ENCODE measurements at places on chromosomes 1 and 21.

GRCh38 chr1:233614743-233615521 is 1.0 kb downstream of the KCNK1 start:
- DNase-seq: no peak

DNA sequence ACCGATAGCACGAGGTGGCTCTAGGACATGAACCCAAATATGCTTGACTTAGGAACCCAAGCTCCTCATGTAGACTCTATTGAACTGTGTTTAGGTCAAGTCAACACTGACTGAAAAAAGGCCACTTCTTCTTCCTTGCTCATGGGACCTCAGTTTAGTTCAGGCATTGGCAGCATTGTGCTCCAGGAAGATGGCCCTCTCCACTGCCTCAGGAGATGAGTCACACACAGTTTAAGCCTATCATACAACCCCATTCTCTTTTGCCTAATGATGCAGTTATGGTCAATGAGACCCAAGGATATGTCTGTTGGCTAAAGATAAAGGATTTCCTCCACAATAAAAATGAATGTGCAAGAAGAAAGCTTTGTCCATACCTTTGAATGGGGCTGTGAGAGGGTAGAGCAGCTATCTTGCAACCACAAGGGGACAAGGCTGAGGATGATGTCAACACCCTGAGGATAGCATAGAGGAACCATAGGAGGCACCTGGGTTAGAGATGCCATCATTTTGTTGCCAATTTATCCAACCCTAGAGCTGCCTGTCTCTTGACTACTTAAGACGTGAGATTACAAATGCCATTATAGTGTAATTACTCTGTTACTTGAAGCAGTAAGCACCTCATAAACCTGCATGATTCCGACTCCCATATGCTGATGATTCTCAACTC is 3.0 kb upstream of the TRIM63 start:
- DNase-seq: peak; percentile 48

- DNase-seq: no peak
Observed at GRCh38 chr1:169874229-169874628, 19.5 kb downstream of the SCYL3 start.

GRCh38 chr1:223609977-223610376 is 55.5 kb downstream of the CAPN8 start:
- no peak for DNase-seq

DNA sequence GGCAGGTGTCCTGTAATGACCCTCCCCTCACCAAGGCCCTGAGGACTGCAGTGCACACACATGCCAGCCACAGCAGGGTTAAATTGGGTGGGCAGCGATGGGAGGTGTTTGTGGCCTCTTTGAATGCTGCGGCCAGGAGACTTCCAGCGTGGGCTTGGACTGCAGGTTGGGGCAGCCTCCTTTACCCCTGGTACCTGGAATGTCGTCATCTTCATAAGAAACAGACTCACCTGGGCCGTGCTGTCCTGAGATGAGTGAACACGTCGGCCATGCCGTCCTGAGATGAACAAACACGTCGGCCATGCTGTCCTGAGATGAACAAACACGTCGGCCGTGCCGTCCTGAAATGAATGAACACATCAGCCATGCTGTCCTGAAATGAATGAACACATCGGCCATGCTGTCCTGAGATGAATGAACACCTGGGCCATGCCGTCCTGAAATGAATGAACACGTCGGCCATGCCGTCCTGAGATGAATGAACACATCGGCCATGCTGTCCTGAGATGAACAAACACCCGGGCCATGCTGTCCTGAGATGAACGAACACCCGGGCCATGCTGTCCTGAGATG is 50.1 kb upstream of the COL6A1 start:
- no peak for DNase-seq

- peak; percentile 64 for DNase-seq
Observed at GRCh38 chr1:117061986-117062415, 1.9 kb downstream of the TTF2 start.

DNA sequence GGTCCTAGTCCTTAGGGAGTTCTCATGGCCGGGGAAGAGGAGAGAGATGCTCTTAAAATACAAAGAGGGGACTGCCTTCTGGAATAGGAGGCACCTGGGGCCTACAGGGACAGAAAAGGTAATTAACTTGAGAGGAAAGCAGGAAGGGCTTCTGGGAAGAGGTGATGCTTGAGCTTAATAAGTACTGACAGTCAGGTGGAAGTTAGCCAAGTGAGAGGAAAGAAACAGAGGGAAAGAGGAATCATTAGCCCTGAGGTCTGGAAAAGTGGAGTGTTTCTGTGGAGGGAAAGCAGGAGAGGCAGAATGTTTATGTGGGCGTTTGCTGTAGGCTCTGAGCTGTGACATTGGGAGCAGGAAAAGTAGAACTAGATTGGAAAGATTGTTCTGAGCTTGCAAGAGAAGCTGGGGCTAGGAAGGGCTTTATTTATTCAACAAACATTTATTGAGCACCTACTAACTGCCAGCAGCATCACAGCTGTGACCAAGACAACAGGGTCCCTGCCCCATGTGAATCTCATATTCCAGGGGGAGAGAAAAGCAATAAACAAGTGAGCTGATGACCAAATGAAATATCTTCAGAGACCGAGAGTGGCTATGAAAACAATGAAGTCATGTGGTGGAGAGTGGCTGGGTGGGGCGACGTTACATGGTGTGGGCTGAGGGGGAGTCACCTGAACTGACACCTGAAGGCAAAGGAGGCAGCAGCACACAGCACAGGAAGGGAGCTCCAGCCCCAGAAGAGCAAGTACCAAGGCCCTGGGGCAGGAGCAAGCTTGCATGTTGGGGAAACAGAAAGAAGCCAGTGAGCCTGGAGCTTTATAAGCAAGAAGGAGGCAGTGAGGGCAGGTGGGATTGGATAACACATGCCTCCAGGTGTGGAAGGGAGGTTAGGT is 4.4 kb upstream of the FNDC5 start:
- DNase-seq: no peak

- DNase-seq: peak; percentile 73
Observed at GRCh38 chr1:201530741-201531531, 8.0 kb upstream of the NAV1 start.

- no peak for DNase-seq
Observed at GRCh38 chr1:56202186-56202585, 377.2 kb downstream of the PLPP3 start.

DNA sequence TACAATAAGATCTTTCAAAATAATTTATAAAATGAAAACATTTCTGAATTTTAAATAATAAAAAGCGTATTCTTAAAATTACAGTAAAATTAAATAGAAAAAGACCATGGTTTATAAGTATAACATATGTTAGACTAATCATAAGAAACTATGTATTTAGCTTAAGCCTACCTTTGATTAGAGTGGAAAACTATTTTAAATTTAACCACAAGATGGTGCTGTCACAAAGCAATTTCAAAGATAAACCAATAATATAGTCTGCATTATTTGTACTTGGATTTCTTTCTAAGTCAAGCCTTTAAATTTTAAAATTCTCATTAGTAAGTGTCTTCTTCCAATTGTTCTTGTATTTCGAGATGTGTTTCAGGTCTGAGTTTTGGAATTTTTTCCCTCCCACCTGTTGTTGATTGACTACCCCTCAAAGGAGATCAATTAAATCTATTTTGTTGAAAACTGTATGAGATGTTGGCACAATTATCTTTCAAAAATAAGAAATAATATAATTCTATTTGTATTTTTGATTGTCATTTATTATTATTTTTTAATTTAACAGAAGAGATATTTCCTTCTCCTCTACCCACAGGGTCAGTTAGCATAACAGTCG is 459.8 kb downstream of the KCNT2 start:
- DNase-seq: peak; percentile 37

GRCh38 chr1:46223472-46223943 is 20.4 kb downstream of the LURAP1 start:
- DNase-seq: peak; percentile 86

DNA sequence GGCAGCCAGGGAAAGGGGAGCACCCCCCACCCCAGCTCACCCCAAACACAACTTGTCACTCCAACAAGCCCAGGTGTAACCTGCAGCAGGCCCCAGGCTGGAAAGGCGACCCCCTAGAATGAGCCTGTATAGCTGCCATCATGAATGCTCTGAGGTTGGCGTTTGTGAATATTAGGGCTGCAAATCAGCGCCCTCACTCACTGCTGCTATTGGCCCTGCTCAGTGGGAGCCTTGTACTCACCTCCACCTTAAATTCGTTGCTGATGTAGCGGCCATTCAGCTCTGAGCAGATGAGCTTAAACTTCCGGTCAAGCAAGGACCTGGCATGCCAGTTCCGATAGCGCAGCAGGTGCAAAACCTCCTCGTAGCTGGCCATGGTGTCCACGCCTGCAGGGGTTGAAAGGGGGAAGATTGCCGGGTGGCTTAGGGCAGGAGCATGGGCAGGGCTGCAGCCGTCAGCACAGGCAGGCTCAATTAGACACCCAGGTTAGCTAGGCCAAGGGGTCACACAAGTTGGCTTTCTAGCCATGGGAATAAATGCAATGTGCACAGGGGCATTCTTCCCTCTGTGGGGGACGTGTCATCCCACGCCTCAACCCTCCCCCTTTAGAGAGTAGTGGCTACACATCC is 81.7 kb downstream of the PIK3CD start:
- no peak for DNase-seq

- no peak for DNase-seq
Observed at GRCh38 chr1:98733782-98734112, 72.2 kb downstream of the SNX7 start.

Data from NB4 (cell line).